ENCODE measurements at places on chromosomes 16 and 17.

DNA sequence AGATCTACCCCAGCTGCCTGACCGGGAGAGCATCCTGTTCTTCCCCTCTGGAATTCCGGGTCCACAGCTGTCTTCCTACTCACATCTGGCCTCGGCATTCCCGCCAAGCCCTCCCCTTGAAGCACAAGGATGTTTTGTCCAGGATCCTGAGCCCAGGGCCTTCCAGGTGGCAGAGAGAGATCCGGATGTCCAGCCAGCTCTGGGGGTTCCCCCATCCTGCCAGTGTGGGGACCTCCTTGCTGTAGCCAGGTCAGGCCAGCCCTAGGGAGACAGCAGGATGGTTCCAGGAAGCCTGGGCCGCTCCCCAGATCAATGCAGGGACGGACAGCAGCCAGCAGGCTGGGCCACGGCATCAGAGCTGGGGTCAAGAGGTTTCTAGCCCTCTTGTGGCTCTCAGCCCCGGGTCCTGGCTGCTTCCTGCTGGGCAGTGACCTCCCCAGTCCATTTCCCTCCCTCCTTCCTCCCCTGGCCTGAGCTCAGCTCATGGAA, 55.3 kb downstream of the SOCS3 start:
- DNase-seq, result no peak

DNA sequence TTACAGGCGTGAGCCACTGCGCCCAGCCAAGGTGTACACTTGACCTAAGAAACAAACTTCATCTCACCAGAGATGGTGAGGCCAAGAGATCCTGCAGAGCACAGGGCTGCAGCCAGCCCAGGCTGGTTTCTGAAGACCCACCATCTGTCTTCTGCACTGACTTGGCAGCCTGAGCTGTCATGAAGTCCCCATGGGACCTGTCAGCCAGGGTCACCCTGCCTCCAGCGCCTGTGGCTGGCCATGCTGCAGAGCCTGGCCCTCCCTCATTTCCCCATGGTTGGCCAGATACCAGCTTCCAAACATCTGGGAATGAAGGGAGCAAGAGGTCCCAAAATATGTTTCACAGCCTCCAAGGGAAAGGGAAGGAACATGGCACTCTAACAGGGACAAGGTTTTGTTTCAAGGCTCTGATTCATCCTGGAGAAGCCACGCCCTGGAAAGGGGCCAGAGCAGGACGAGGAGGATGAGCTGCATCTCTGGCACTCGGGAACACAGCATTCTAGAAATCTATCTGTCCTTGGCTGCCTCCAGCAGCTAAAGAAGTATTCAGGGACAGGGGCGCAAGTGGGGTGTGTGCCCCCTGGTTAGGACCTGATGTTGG, 45.3 kb downstream of the DDX19A start:
- DNase-seq, result no peak

DNA sequence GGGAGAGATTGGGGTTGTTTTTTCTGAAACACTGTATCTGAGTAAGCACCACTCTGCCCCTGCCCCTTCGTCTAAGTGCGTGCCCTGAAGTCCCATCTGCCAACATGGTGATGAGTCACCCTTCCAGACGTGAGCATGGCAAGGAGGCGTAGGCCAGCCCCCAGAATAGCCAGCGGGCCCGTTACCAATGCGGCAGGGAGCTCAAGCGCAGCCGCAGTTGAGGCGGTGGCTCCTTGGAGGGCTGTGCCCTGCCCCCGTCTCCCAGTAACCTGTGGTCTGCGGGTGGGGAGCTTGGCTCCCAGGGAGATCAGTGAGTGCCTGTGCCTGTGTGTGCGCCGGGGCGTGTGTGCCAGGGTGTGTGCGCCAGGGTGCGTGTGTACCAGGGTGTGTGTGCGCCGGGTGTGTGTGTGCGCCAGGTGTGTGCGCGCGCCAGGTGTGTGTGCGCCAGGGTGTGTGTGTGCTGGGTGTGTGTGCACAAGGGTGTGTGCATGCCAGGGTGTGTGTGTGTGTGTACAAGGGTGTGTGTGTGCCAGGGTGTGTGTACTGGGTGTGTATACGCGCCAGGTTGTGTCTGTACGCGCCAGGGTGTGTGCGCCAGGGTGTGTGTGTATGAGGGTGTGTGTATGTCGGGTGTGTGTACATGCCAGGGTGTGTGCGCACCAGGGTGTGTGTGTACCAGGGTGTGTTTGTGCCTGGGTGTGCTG, 98.6 kb upstream of the CHMP6 start:
- DNase-seq, result peak; percentile 32

- peak; percentile 94 for DNase-seq
Measured at GRCh38 chr17:2041561-2042389, at the start of gene OVCA2. OVCA2 (plus strand) TSS chr17:2042022; CDS start chr17:2042048, 26 bp downstream.

- DNase-seq, result no peak
Measured at GRCh38 chr17:71163121-71163812, 957.6 kb upstream of the SOX9 start.

DNA sequence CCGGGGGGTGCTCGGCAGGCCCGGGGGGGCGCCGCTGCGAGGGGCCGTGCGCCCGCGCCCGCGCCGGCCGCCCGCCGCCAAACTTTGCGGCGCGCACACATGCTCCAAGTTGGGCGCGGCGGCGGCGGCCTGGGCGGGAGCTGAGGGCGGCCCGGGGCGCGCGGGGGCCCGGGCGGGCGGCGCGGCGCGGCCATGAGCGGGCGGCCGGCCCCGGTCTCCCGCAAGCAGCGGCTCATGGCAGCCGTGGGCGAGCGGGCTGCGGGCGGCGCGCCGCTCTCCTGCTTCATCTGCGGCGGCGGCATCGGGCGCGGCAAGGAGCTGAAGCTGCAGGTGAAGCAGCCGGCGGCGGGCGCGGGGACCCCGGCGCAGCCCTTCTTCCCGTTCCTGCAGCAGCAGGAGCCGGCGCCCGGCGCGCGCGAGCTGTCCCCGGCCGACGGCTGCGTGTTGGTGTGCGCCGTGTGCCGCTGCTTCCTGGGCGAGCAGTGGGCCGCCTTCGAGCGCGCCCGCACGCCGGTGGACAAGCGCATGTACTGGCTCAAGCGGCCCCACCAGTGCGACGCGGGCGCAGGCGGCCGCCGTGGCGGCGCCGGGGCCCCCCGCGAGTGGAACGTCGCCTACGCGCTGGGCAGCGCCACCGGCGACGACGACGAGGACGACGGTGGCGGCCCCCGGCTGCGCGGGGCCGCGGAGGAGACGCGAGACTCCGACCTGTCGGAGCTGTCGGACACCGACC, 57.2 kb upstream of the CIBAR2 start:
- DNase-seq, result no peak

GRCh38 chr17:42188749-42189650, 3.7 kb upstream of the HCRT start:
- DNase-seq, result no peak

GRCh38 chr17:74244548-74244947, 29.5 kb upstream of the DNAI2 start:
- DNase-seq, result no peak

DNA sequence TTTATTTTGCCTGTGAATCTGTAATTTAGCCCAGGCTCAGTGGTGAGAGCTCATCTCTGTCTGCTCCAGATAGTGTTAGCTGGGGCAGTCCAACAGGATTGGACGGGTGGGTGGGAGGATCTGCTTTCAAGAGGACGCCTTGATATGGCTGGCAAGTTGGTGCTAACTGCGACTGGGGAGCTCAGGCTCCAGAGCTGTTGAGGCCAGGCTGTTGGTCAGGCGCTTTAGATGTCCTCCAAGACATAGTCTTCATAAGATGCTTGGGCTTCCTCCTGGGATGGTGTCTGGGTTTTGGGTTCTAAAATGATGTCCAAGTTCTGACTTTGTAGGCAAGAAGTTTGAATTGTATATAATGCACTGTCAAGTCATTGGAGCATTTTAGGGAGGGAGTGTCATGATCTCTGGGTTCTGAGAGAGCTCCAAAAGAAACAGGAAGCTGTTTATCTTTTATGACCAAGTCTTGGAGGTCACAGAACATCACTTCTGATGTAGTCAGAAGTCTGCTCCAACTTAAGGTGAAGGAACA, 12.8 kb upstream of the PCTP start:
- DNase-seq, result no peak

DNA sequence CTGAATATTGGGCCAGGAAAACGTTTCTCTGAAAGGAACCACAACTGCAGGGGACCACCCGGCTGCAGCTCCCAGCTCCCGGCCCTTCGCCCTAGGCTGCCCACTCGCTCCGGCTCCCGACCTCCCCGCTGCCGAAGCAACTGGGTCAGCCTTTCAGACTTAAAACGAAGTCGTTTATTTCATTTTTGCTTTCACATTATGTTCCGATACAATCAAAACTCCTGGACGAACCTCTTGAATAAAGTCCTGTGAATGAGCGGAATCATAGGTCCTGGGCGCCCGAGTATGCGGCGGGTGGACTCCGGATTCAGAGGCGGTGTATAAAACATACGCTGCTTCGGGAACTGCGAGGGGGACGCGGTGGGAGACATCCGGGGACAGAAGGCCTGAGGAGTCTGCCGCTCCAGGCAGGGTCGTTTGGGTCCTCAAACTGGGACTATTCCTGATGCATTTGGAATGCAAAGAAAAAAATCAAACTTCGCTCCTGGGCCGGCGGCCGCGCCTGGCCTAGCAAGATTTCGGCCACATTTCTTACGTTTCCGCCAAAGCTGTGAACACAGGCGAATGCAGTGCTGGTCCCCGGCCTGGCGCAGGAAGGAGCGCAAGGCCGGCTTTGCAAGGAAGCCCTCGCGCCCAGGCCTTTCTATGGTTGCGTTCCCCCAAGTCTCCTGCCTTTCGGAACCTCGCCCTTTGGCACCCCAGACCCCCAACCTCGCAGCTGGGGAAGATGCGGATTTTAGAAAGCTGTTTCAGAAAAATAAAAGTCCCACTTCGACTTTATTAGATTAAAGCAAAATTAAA, 3.7 kb downstream of the CBLN1 start:
- no peak for DNase-seq

GRCh38 chr17:50828508-50829170, 6.7 kb upstream of the WFIKKN2 start:
- DNase-seq, result no peak

DNA sequence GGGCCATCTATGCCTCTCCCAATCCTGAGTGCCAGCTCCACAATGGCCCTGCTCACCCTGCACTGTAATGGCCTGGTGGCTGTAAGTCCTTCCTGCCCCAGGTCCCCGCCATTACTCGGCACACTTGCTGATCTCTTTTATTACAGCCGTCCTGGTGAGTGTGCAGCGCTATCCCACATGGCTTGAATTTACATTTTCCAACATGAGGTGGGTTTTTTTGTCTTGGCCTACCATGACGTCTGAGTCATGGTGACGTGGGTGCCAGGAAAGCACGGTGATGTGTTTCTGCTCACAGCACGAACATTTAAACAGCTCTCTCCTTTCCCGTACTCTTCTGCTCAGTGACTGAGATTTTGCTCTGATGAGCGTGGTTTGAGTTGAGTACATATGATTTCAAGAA, 55.2 kb upstream of the FOXF1 start:
- no peak for DNase-seq

GRCh38 chr17:56937687-56938086, 23.2 kb downstream of the COIL start:
- DNase-seq, result no peak

GRCh38 chr17:37299257-37299980, 76.4 kb upstream of the C17orf78 start:
- no peak for DNase-seq

DNA sequence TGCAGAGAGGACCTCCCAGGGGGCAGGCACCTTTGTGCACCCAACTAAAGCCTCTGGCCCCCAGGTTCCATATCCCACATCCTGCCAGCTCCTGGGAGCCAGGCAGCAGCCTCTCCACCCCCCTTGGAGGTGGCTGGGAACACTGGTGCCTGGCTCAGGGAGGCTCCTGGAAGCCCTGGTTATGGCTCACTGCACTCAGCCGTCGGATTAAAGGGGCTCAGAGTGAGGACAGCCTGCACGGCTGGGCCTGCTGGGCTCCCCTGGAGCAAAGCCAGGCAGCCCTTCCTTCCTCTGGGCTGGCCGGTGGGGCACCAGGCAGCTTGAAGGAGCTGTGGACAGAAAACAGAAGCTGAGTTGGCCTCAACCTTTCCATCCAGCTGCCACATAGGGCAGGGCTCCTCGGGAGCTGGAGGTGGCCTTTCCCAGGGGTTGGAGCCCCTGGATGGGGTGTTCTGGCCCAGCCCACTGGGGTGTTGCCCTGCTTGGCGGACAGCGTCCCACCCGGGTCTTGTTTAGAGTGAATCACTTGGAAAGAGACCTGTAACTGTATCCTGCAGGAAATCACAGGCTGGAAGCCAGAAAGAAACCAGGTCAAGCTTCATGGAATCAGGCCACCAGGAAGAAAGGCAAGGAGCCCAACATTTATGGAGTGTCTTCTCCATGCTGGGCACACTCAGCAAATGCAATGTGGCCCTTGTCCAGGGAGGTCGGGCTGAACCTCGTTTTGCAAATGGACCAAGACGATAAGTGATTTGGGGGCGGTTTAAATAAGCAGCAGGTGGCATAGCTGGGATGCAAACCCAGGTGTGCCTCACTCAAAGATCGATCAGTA, 253.3 kb downstream of the SOX9 start:
- DNase-seq, result no peak

- DNase-seq, result no peak
Measured at GRCh38 chr17:32111141-32111771, 31.0 kb upstream of the RHOT1 start.

DNA sequence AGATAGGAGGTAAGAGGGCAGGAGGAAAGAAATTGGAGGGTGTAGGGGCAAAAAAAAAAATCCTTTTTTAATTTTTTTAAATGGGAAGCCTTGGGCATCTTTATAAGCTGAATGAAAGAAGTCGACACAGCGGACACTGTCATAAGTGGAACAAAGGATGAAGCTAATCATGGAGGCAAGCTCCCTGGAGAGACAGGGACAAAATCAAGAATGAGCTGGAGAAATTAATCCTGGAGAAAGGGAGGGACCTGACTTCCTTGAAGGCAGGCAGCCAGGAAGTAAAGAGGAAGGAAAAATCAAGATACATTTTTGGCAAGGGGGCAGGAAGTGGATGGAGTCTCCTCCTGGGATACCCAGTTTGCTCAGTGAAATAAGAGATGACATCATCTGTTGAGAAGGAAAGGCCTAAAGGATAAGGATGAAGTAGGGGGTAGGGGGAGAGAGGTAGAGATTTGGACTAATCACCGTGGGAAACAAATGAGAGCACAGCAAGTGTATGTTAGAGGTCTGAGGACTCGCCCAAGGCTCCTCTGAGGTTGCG, 179.3 kb downstream of the SLC39A11 start:
- no peak for DNase-seq

DNA sequence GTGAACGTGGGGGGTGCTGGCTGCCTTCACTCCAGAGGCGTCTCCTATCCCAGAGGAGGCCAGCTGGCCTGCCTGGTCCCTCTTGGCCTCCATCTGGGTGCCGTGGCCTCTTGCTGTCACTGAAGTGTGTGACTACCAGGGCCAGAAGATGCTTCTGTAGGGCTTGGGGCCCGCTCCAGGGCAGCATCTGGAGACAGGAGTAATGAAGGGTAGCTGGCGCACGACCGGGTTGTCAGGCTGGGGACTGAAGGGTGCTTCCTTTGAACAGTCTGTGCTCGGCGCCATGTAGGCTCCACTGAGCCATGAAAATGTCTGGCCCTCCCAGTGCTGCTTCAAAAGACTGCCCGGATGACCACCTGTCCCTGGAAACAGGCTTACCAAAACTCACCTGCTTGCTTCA, 31.3 kb downstream of the ASIC2 start:
- DNase-seq, result no peak

GRCh38 chr17:75517297-75517865, 1.1 kb downstream of the TSEN54 start:
- no peak for DNase-seq
